ENCODE measurements at places on chromosomes 12 and 14. TPM values are rescaled to one million over a fixed set of nuclear protein-coding genes. Genes with fewer than 3 reads are reported as not detected.

DNA sequence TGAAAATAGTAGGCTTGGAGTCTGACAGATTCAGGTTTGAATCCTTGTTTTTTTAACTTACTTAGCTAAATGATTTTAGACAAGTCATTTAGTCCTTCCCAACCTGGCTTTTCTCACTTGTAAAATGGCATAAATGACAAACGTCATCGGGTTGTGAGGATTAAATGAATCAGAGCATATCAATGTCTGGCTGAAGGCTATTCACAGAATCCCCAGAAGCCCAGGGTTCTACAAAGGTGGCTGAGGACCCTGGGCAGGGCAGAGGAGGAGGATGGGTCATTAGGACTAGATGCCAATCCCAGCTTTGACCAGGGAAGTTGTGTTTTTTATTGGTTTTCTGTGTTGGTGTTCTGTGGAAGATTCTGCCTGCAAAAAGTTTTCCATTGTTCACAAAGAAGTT lies 7.6 kb upstream of the PTPRB start:
- H3K36me3 ChIP-seq, result no peaks in the 10 kb centered on the region
- no peaks in the 10 kb centered on the region for H3K4me1 ChIP-seq
- no peak overlapping the region for H3K27ac ChIP-seq
- no peak for DNase-seq
- H3K4me3 ChIP-seq, result no peak overlapping the region
- peaks cover 6% of the 10 kb centered on the region for H3K27me3 ChIP-seq

GRCh38 chr14:28876572-28876945 lies 110.0 kb downstream of the FOXG1 start:
- no peak overlapping the region for H3K27ac ChIP-seq
- H3K4me1 ChIP-seq, result no peaks in the 10 kb centered on the region
- no peak overlapping the region for H3K4me3 ChIP-seq
- no peak for DNase-seq

GRCh38 chr14:84963518-84963917 lies 566.4 kb upstream of the FLRT2 start:
- no peak overlapping the region for H3K4me3 ChIP-seq
- H3K4me1 ChIP-seq, result no peaks in the 10 kb centered on the region
- no peaks in the 10 kb centered on the region for H3K36me3 ChIP-seq
- DNase-seq, result no peak
- H3K27ac ChIP-seq, result no peak overlapping the region

Gene SDSL
- total RNA-seq, result 0.32 TPM

Gene SPIC
- not detected for total RNA-seq

Data from activated CD8-positive, alpha-beta memory T cell treated with anti-CD3 and anti-CD28 coated beads, Interleukin-2, amount 10 ng/mL, durations not matched to agents 7 days and 5 days (primary cell).